ENCODE measurements at places on chromosomes 3 and 15.

GRCh38 chr3:72537448-72537847 is 310.8 kb downstream of the SHQ1 start:
- no peak for DNase-seq

DNA sequence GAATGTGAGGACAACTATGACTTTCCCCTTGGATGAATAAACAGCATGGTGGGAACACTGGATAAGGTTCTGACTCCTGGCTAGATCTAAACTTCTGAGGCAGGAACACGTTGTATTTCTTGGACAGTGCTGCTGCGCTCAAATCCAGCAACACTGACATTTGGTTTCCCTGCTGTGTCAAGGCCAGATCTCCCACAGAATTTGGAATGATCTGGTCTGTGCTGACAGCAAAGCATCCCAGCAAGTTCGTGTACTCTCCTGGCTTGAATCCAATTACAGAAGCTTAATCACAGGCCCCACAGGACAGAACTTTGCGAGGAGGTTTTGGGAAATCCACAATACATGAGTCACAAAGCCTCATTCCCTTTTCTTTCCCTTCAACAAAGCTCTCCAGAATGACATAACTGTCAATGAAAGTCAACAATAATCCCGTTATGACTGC is 92.5 kb downstream of the ADAMTS9 start:
- peak; percentile 41 for DNase-seq

DNA sequence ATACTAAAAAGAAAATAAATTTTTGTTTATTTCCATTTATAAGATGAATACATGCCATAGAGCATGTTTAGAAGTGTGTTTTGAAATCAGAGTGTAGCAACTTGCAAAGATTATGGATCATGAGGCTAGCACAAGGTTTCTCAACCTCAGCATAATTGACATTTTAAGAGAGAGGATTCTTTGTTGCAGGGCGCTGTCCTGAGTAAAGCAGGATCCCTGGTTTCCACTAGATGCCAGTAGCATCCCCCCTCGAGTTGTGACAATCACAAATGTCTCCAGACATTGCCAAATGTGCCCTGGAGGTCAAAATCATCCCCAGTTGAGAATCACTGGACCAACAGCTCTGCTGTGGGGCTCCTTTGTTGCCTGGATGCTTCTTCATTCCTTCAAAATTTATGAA is 128.5 kb upstream of the RBMS3 start:
- no peak for DNase-seq

- no peak for DNase-seq
These were observed 71.1 kb downstream of the DNAJB8 start for GRCh38 chr3:128395500-128396162.

DNA sequence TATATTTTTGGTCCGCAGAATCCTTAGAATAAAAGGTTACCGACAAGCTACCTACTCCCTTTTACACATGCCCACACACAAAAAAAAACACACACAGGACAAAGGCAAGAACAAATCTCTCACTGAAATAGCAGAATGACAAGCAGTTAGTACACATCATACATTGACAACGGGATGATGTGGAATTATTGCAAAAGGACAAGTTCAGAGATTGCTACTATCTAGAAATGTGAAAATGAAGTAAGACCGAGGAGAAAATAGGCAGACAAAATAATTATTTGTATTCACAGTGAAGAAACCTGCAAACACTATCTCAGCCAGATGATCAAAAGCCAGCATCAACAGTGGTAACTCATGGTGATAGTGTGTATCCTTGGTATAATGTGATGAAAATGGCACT is 112.2 kb upstream of the C3orf80 start:
- DNase-seq: no peak

GRCh38 chr3:121584418-121584817 is 8.8 kb upstream of the FBXO40 start:
- DNase-seq: no peak

DNA sequence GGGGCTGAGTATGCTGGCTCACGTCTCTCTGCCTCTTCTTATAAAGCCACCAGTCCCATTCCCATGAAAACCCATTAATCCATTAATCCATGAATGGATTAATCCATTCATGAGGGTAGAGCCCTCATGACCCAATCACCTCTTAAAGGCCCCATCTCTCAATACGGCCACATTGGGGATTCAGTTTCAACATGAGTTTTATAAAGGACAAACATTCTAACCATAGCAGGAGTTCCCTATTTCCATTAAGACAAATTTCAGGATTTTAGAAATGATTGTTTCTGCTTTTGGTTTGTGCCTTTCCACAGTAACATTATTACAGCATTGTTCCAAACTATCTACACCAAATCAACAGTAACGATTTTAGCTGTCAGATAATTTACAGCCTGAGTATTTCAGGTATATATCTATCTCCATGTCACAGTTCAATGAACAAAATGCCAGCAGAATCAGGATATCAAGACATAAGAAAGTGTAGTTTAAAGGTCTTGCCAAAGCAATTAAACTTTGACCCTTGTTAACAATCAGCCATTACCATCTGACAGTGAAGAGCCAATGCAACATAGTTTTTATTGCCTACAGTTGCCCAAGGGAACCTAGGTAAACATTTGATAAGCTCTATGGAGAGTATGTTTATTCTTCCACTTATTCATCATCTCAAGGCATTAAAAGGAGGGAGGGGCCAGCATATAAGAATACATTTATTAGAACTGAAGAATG is 3.8 kb downstream of the TSPAN3 start:
- DNase-seq: no peak

GRCh38 chr15:25773248-25773647 is 89.9 kb downstream of the ATP10A start:
- DNase-seq: no peak

DNA sequence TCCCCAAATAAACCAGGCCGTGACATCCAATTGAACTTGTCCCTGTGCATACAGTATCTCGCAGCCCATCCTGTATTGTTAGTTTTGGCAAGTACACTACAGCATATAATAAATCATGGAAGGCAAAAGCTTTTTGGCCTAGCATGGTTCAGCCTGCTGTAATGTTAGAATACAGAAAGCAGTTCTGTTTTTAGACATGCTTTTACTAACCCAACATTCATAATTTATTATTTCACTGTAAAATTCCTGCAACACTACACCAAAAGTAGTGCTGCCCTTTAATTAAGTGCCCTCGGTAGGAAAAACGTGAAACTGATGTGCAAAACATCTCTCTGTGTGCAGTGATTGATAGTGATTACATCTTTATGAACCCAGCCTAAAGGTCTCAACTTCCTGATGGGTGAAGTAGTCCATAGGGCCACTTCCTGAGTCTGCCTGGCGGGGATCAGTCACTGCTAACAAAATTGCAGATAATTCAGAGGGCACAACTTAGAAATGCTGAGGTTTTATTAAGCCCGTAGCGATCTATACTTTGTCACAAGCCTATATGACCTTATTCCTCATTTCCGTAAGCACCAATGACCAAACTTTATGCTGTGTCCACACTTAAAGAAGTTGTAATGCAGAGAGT is 227.8 kb downstream of the CDIN1 start:
- DNase-seq: no peak

- DNase-seq: no peak
These were observed 9.5 kb upstream of the SEMA7A start for GRCh38 chr15:74443100-74443909.
